Activated CD8-positive, alpha-beta T cell treated with anti-CD3 and anti-CD28 coated beads, Interleukin-2, amount 10 ng/mL, durations not matched to agents 7 days and 5 days (primary cell): ENCODE measurements at places on chromosomes 4 and X. TPM values are rescaled to one million over a fixed set of nuclear protein-coding genes. Genes with fewer than 3 reads are reported as not detected.
A peak's percentile ranks its signal among the peaks of the same experiment; 100 is the strongest.

GRCh38 chr4:57043347-57044251, 64.9 kb downstream of the POLR2B start:
- no peaks in the 10 kb centered on the region for H3K36me3 ChIP-seq
- no peak overlapping the region for H3K27ac ChIP-seq
- peaks cover 9% of the 10 kb centered on the region for H3K27me3 ChIP-seq
- no peak overlapping the region for H3K4me3 ChIP-seq
- no peak for DNase-seq
- no peaks in the 10 kb centered on the region for H3K4me1 ChIP-seq

DNA sequence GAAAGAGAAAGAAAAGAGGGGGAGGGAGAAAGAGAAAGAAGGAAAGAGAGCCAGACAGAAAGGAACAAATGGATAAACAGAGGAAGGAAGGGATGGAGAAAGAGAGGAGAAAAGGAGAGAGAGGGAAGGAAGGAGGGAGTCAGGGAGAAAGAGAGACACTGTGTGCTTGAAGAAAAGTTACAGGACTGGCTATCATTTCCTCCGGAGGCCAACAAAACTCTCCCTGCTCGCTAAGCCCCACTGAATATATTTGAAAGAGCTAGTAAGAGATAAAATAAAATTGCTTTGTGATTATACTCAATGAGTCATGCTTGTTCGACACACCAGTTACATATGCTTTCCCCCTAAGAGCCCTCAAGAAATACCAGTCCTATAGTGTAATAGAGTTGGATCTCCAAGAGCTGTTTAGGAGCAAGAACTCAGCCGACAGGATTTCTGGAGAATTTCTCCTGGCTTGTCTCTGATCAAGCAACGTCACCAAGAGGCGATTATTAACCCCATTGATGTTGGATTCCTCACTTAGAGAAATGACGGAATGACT, 102.2 kb downstream of the MXRA5 start:
- H3K4me3 ChIP-seq, result no peak overlapping the region
- DNase-seq, result no peak
- no peaks in the 10 kb centered on the region for H3K27me3 ChIP-seq
- no peak overlapping the region for H3K27ac ChIP-seq
- no peaks in the 10 kb centered on the region for H3K36me3 ChIP-seq
- H3K4me1 ChIP-seq, result no peaks in the 10 kb centered on the region

- no peaks in the 10 kb centered on the region for H3K36me3 ChIP-seq
- peaks cover 3% of the 10 kb centered on the region for H3K27me3 ChIP-seq
- peaks cover 41% of the 10 kb centered on the region for H3K4me1 ChIP-seq
- no peak overlapping the region for H3K4me3 ChIP-seq
- no peak for DNase-seq
- H3K27ac ChIP-seq, result no peak overlapping the region
These were observed 3.0 kb downstream of the IL2 start for GRCh38 chr4:122453384-122453995.

MORF4L2 gene
- total RNA-seq, result 133 TPM

GRCh38 chr4:93501946-93502345, 326.6 kb upstream of the ATOH1 start:
- H3K4me1 ChIP-seq, result no peaks in the 10 kb centered on the region
- H3K36me3 ChIP-seq, result no peaks in the 10 kb centered on the region
- no peaks in the 10 kb centered on the region for H3K27me3 ChIP-seq
- H3K4me3 ChIP-seq, result no peak overlapping the region

ZNF630 gene
- 1.6 TPM for total RNA-seq

GRCh38 chr4:142713282-142714030, 132.6 kb downstream of the INPP4B start:
- no peak for DNase-seq
- H3K36me3 ChIP-seq, result peaks cover 23% of the 10 kb centered on the region
- peaks cover 36% of the 10 kb centered on the region for H3K4me1 ChIP-seq

XK gene
- total RNA-seq, result not detected

GRCh38 chrX:121227888-121228287, 180.5 kb downstream of the GLUD2 start:
- H3K36me3 ChIP-seq, result no peaks in the 10 kb centered on the region
- H3K27ac ChIP-seq, result no peak overlapping the region

SNCA gene
- 3.8 TPM for total RNA-seq

EFHC2 gene
- total RNA-seq, result 0.31 TPM

ERAS gene
- total RNA-seq, result not detected

TCEAL7 gene
- not detected for total RNA-seq

SRPX gene
- 1.2 TPM for total RNA-seq

DNA sequence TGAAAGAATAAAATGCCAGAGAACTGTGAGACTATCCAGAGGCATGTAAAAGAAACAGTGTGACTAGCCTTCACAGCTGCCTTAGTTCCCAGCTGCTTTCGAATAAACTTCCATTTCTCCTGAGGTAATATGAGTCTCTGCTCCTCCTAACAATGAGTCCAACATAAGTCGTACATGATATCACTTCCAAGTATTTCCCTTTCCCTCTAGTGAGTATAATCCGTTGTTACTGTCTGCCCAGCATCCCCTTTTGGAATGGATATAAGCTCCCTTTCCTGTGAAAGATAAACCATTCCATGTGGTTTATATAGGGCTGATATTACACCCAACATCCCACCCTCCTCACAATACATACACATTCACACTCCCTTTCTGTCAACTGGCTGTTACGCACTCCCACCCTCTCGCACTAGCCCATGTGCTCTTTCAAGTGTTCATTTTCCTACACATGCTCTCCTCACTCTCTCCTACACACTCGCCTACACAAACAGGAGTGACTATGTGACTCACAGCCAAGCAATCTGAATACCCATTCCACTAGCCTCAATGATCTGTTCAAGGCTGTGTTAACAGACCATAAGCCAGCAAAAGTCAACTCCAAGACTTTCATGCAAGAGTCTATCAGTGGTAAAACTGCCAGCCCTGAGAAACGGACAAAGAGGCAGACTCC, 5.0 kb downstream of the NAF1 start:
- H3K36me3 ChIP-seq, result peaks cover 40% of the 10 kb centered on the region
- DNase-seq, result no peak
- no peaks in the 10 kb centered on the region for H3K27me3 ChIP-seq
- H3K4me3 ChIP-seq, result no peak overlapping the region

NR3C2 gene
- 5.3 TPM for total RNA-seq

GRCh38 chr4:138689187-138689586, 326.4 kb upstream of the NOCT start:
- H3K27me3 ChIP-seq, result no peaks in the 10 kb centered on the region
- DNase-seq, result no peak
- no peaks in the 10 kb centered on the region for H3K4me1 ChIP-seq
- H3K4me3 ChIP-seq, result no peak overlapping the region
- H3K27ac ChIP-seq, result no peak overlapping the region

DNA sequence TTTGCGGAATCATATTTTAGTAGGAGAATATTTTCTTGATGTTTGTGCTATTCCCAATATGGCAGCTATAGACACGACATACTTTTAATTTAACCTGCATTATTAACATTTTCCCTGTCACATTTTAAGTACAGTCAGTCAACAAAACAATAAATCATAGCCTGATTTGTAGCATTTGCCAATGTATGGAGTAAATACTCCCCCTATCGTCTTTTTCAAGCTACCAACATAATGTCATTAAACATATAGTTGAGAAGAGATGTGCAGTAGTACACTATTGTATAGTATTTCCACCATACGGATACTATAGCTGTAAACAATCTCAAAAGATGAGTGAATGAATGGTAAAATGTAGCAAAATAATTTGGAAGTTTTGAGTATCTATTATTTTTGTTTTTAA, 303.7 kb upstream of the MAGEB2 start:
- no peaks in the 10 kb centered on the region for H3K27me3 ChIP-seq
- H3K4me1 ChIP-seq, result no peaks in the 10 kb centered on the region
- DNase-seq, result no peak
- H3K36me3 ChIP-seq, result no peaks in the 10 kb centered on the region

DNA sequence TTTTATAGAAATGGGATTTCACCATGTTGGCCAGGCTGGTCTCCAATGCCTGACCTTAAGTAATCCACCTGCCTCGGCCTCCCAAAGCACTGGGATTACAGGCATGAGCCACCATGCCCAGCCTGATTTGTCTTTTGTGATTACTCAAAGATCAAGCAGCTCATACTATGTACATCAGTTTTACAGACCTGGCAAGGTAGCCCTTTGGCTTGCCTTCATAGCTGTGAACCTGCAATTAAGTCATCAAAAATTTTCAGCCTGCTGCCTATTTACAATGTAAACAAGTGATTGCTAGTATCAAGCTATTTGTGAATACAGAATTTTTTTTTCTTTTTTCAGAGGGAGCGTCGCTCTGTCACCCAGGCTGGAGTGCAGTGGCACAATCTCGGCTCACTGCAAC, 46.2 kb downstream of the GSX2 start:
- H3K4me3 ChIP-seq, result no peak overlapping the region
- peaks cover 3% of the 10 kb centered on the region for H3K27me3 ChIP-seq
- H3K36me3 ChIP-seq, result no peaks in the 10 kb centered on the region
- DNase-seq, result no peak

- H3K4me1 ChIP-seq, result no peaks in the 10 kb centered on the region
- no peak for DNase-seq
- no peak overlapping the region for H3K4me3 ChIP-seq
- H3K27me3 ChIP-seq, result no peaks in the 10 kb centered on the region
- H3K36me3 ChIP-seq, result no peaks in the 10 kb centered on the region
These were observed 54.8 kb upstream of the GEMIN8 start for GRCh38 chrX:14084466-14084865.

DNA sequence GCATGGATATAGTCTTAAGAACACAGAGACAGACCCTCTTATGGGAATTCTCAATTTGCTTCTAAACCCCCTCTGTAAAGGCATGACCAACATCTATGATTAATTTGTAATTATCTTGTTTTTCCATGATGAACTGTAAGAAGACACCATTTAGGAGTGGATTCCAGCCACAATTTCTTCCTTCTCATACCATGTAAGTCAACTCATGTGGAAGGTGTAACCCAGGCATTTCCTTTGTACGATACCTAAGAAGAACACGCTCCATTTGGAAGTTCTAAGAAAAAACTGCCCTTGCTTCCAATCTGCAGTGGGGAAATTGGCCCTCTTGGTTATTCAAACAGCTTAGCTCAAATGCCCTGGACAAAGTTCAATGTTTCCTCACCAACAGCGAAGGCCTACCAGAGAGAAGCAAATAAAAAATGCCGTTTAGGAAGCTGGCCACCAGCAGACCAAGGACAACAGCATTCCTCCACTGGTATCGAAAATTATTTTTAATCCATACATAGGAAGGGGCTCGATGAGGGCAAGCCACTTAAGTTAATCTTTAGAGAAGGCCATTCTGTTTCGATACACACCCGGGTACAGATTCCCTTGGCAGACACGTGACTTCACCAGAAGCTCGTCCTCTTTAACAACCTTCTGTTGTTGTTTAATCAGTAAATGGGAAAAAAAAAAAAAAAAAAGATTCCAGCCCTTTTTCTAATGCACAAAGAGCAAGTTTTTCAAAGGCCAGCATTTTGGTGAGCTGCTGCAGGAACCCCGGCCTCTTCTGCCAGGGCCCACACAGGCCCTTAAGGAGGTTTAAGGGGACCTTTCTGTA, 2.6 kb downstream of the DHRSX start:
- H3K27me3 ChIP-seq, result no peaks in the 10 kb centered on the region
- H3K27ac ChIP-seq, result no peak overlapping the region
- peaks cover 27% of the 10 kb centered on the region for H3K4me1 ChIP-seq
- H3K4me3 ChIP-seq, result peak overlapping the region; percentile 75
- no peak for DNase-seq

GRCh38 chr4:81758574-81759264, 287.0 kb upstream of the RASGEF1B start:
- peaks cover 13% of the 10 kb centered on the region for H3K4me1 ChIP-seq
- no peak overlapping the region for H3K4me3 ChIP-seq
- no peaks in the 10 kb centered on the region for H3K36me3 ChIP-seq
- DNase-seq, result no peak
- H3K27me3 ChIP-seq, result no peaks in the 10 kb centered on the region
- no peak overlapping the region for H3K27ac ChIP-seq

- no peaks in the 10 kb centered on the region for H3K36me3 ChIP-seq
- no peaks in the 10 kb centered on the region for H3K4me1 ChIP-seq
- no peak for DNase-seq
- no peak overlapping the region for H3K27ac ChIP-seq
- H3K27me3 ChIP-seq, result no peaks in the 10 kb centered on the region
These were observed 63.7 kb upstream of the HHIP start for GRCh38 chr4:144582105-144582850.

KIF4A gene
- 41.3 TPM for total RNA-seq

GRCh38 chr4:132026816-132027215, 1122.3 kb upstream of the PCDH10 start:
- no peaks in the 10 kb centered on the region for H3K27me3 ChIP-seq
- no peak for DNase-seq
- no peak overlapping the region for H3K27ac ChIP-seq

DNA sequence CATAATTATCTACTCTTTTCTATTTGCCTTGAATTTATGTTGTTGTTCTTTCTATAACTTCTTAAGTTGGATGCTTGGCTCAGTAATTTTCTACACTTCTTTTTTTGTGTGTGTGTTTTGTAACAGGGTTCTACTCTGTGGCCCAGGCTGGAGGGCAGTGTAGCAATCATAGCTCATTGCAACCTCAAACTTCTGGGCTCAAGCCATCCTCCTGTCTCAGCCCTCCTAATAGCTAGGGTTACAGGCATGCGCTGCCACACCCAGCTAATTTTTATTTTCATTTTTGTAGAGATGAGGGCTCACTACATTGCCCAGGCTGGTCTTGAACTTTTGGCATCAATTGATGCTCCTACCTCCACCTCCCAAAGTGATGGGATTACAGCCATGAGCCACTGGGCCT, 20.7 kb upstream of the UCHL1 start:
- H3K27ac ChIP-seq, result no peak overlapping the region
- no peak overlapping the region for H3K4me3 ChIP-seq
- H3K4me1 ChIP-seq, result no peaks in the 10 kb centered on the region

CABS1 gene
- total RNA-seq, result not detected

TRIM61 gene
- total RNA-seq, result 1.0 TPM

GPR34 gene
- total RNA-seq, result 1.3 TPM

DNA sequence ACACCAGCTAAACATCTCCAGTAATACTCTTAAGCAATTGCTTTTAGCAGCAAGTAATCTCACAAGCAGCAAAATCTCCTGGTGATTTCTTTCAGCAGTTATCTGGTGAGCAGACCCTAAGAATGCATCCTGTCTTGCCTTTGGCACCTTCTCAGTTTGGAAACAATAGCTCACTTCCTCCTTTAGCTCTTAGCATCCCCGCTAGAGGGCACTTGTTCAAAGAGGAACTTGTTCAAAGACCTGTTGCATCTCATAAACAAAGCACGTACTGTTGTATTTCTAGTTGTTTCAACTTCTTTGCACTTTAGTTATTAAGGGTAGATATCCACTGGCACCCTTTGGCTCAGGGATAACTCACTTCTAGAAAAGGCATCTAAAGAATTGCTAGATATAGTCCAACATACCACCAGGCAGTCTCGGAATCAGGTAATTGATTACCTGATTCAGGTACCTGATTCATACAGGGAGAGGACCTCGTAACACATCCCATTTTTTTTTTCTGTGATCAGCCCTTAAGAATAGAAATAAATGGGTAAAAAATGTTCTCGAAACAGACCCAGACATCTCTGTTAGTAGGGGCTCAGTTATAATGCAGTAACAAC, 81.9 kb upstream of the QRFPR start:
- H3K4me3 ChIP-seq, result no peak overlapping the region
- H3K36me3 ChIP-seq, result no peaks in the 10 kb centered on the region
- H3K27me3 ChIP-seq, result peaks cover 14% of the 10 kb centered on the region

- no peak overlapping the region for H3K27ac ChIP-seq
- H3K36me3 ChIP-seq, result no peaks in the 10 kb centered on the region
- no peak for DNase-seq
- no peaks in the 10 kb centered on the region for H3K27me3 ChIP-seq
- H3K4me3 ChIP-seq, result no peak overlapping the region
These were observed 58.2 kb upstream of the PTCHD1 start for GRCh38 chrX:23276475-23276874.

NXF2B gene
- not detected for total RNA-seq

PLS3 gene
- total RNA-seq, result 0.37 TPM
